ENCODE measurements at places on chromosomes 5 and 9.

DNA sequence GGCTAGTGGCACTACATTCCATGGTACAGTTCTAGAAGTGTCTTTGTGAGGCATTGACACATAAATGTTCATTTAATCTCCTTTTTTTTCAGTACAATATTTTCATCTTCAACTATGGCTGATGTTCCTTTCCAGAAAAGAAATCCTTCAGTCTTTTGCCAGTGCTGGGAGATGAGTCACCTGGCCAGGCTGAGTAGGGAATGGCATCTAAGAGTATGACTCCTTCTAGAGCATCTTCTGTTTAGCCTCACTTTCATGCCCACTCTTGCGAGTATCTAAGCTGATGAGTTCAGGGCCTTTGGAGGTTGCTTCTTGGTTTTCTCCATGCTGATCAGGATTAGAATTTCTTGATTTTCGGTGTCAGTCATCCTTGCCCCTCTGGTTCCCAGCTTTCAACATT is 124.4 kb downstream of the SLC28A3 start:
- DNase-seq, result peak; percentile 17

DNA sequence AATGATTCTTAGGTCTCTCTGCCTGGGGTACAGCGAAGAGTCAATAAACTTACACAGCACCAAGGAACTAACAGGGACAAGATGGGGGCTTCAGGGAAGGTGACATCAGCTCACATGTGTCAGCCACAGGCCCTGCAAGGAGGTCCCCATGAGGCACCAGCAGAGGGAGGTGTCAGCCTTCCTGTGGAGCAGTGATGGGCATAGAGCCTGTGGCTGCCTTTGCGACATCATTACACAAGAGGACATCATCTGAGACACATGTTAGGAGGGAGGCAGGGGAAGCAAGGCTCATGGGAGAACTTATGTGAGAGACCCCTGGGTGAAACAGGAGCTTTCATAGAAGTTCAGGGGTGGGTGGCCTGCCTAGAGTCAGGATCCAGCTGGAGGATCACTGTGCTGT is 389.6 kb downstream of the SEMA5A start:
- DNase-seq, result peak; percentile 31

- no peak for DNase-seq
Observed at GRCh38 chr5:72606525-72606924, 99.3 kb upstream of the ZNF366 start.

DNA sequence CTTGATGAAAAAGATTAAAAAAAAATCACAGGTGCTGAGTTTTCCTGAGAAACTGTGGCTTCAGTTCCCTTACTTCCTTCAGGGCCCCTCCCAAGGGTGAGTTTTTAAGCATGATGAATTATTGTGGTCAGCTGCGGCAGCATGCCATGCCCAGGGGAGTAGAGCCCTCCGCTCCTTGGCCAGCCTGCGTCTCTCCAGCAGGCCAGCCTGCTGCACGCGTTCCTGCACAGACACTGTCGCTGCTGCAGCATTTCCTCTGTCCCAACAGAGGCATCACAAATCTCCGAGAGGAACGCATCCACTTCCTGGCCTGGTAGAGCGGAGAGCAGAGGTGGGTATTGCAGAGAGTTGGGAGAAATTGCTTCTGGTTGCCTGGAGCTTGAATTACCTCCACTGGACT is 26.1 kb upstream of the GLRA1 start:
- no peak for DNase-seq

- no peak for DNase-seq
Observed at GRCh38 chr9:101427957-101428655, 7.5 kb downstream of the ALDOB start.

GRCh38 chr5:176438959-176439757 is 9.0 kb upstream of the FAF2 start:
- no peak for DNase-seq

DNA sequence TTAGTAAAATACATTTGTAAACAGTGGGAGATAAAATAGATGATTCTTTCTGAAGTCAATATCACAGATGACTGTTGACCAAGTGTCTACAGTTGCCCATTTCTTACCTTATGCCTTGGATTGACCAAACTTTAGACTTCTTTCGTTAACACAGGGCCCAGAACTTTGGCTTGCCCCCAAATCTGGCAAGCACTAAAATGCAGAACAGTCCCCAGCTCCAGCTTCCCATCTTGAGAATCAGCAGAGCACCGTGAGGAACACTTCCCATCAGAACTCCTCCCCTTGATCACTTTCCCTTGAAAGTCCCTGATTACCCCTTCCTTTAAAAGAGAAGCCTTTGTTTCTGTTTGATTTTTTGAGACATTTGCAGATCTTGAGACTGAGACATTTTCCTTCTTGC is 1039.9 kb downstream of the TLE1 start:
- DNase-seq, result no peak

Measured in trophoblast cell (in vitro differentiated cells and primary cell).